Activated CD4-positive, alpha-beta memory T cell treated with anti-CD3 and anti-CD28 coated beads for 36 hours (primary cell): ENCODE measurements at places on chromosomes 5 and 9. TPM values are rescaled to one million over a fixed set of nuclear protein-coding genes. Genes with fewer than 3 reads are reported as not detected.

The CCDC183 gene
- total RNA-seq: 0.21 TPM

The ABO gene
- total RNA-seq: not detected

The PLCXD3 gene
- total RNA-seq: not detected

The CDH9 gene
- not detected for total RNA-seq

The SHISAL2B gene
- total RNA-seq: not detected

GRCh38 chr9:133996531-133997520 is 4.7 kb upstream of the VAV2 start:
- no peak for DNase-seq

DNA sequence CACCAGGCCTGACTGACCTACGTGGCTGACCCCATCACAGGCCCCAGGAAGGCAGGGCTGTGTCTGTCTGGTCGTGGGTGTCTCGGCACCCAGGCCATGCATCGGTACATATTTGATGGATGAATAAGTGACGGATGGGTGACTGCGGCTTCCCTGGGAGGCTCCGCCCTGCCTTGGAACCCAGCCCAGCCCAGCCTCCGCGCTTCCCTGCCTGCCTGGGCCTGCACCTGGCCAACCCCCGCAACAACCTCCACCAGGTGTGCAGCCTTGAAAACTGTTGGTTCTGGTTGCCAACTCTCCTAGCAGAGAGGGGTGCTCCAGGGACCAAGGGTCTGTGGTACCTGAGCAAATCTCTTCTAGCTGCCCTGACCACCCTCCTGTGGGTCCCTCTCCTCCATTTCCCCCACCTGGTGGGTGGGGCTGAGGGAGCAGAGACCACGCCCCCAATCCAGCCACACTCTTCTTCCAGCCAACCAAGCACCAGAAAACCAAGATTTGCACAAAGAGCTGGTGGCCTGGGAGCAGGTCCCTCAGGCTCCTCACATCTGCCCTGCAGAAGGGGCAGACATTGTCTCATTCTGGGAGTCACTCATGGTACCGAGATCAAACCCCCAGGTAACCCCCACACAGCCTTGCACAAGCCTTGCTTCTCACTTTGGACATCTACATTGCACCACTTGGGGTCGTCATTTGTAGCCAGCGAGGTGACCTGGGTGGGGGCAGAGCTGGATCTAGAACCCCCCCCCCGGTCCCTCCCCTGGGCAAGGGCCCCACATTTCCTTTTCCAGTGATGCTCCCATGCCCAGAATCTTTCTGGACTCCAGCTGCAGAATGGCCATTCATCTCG is 100.6 kb upstream of the IER5L start:
- DNase-seq: peak; percentile 1

- DNase-seq: no peak
These were observed 153.8 kb upstream of the NR3C1 start for GRCh38 chr5:143557061-143557818.

- DNase-seq: no peak
These were observed 40.4 kb upstream of the HMHB1 start for GRCh38 chr5:143771602-143772001.

DNA sequence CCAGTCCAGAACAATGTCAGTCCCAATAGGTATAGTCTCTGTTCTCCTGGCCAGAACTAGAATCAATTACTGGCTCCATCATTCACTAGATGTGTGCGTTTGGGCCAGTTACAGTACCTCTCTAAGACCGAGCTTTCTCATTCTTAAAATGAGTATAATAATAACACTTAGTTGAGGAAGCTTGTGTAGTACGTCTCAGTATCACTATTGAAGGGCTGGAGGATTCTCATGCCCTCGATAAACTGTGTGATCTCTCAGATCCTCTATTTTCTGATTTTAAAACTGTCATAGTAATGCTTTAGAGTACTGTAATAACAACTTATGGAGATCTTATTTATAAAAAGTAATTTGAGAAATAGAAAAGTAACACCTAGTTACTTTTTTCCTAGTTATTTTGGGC is 50.7 kb downstream of the CDKN2A start:
- no peak for DNase-seq

DNA sequence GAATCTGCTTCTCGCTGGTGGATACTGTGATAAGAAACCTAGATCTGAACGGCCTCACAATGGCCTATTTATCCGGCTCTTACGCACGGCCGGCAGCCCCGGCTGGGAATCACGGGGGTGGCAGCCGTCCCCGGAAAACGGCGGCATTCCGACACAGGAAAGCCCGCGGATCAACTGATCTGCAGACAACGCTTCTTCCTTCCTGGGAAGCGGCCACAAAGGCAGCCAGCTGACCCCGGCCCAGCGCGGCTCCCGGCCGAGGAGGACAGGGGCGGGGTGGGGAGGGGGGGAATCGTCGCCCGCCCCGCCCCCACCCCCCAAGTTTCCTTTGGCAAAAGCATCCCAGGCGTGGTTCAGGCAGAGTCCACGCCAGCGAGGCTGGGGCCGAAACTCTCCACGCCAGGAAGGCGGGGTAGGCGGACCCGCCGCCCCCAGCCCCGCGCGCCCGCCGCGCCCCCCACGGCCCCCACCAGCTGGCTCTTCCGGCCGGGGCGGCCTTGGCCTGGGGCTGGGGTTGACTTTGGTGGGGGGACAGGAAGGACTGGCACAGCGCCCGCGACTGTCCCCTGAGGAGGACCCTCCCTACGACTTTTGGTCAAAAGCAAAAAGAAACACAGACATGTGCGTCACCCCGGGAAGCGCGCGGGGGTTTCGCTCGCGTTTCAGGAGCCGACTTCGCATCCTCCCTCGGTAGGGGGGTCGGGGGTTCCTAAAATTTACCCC is 247.7 kb upstream of the ANKRD55 start:
- peak; percentile 42 for DNase-seq

- no peak for DNase-seq
These were observed 2.5 kb downstream of the JADE2 start for GRCh38 chr5:134527961-134528424.

DNA sequence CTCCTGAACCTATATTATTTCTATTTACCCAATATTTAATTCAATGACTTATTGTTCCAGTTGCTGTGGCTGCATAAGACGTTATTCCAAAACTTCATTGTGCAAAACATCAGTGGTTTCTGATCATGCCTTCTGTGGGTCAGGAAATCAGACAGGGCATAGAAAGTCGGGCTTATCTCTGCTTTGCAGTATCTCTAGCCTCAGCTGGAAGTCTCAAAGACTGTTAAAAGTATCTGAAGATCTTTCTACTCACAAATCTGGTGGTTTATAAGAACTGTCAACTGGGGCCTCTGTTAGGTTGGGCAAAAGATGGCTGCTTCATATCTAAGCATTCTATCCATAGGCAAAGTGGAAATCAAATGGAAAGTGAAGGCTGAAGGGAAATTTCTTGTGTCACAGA is 687.7 kb upstream of the ARRDC3 start:
- no peak for DNase-seq

DNA sequence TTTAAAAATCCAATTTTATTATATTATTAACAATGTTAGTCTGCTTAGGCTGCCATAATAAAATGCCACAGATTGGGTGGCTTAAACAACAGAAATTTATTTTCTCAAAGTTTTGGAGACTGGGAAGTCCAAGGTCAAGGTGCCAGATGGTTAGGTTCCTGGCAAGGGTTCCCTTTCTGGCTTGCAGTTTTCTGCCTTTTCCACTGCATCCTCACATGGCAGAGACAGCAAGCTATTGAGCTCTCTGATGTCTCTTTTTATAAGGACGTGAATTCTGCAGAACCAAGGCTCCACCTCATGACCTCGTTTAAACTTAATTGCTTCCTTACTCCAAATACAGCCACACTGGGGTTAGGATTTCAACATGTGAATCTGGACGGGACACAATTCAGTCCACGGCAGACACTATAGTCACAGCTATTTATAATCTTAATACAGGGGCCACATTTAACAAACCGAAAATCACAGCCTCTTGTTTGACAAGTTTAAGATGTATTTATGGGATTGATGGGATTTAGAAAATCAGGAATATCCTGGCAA is 174.9 kb upstream of the PUM3 start:
- DNase-seq: no peak
